ENCODE measurements at places on chromosomes 7 and 10.

GRCh38 chr10:68330852-68331454, 911 bp upstream of the HNRNPH3 start:
- peak; percentile 2 for DNase-seq

GRCh38 chr10:45064998-45065397, 64.3 kb downstream of the ZNF22 start:
- DNase-seq = no peak

DNA sequence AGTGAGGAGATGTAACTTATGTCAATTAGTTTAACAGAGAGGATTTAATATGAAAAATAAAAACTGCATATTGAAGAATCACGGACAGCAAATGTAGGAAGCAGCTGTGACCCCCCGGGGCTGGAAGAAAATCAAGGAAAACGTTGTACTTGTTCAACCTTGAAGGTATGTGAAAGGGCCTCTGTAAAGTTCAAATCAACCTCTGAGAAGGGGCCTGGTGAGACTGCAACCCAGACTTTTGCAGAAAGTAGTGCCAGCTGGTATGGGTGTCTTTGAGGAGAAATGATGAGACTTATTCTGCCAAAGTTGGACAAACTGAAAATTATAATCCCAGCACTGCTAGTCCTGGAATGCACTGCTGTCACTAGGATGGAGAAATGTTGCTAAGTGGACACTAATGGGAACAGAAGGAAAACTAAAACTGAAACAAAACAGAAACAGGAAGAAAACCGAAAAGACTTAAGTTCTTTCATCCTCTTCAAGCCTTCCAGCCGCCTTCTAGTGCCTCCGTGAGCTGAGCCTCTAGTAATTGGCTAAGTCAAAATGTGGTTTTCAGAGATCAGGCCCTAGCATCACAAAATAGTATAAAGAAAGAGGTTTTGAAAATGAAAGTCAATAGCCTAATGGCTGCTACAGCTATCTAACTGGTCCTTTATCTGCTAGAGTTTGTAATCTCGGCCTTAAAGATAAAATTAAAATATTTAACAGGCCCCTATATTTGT, 253.7 kb upstream of the SORCS1 start:
- no peak for DNase-seq

- DNase-seq = no peak
Observed at GRCh38 chr10:71225291-71226058, 13.1 kb downstream of the UNC5B start.

GRCh38 chr10:19245889-19246752, 197.5 kb downstream of the MALRD1 start:
- no peak for DNase-seq

DNA sequence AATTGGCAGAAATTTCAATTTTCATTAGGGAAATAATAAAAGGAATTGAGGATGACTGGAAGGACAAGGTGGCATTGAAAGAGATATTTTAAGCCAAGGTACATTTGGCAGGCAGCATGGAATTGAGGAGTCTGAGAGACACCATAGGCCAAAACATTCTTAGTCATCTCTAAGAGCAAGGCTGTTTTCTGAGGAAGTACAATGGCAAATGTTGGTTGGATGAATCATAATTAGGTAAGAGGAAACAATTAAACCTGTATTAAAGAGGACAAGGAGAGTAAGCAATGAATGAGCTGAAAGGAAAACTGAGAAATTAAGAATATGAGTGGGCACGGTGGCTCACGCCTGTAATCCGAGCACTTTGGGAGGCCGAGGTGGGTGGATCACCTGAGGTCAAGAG, 86.3 kb downstream of the MRPL32 start:
- DNase-seq = no peak

DNA sequence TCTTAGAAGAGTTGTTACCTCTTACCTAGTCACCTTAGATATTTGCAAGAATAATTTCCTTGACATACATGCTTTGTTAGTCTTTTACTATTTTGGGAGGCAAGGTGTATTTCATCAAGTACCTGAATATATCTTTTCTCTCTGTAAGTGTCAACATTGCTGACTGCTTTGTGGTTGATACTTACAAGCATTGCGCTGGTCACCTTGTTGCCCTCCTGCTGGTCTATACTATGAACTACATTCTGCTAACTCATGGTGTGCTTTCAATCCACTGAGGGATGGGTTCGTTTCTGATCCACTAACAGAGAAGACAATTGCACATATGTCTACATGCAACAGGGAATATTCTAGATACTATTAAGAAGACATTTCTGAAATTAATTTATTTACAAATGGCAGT, 837.8 kb upstream of the COBL start:
- no peak for DNase-seq

DNA sequence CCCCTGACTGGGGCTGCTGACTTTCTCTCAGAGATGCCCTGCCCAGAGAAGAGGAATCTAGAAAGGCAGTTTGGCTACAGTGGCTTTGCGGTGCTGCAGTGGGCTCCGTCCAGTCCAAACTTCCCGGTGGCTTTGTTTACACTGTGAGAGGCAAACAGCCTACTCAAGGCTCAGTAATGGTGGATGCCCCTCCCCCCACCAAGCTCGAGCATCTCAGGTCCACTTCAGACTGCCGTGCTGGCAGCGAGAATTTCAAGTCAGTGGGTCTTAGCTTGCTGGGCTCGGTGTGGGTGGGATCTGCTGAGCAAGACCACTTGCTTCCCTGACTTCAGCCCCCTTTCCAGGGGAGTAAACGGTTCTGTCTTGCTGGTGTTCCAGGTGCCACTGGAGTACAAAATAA, 734.5 kb upstream of the LRRN3 start:
- DNase-seq = no peak

DNA sequence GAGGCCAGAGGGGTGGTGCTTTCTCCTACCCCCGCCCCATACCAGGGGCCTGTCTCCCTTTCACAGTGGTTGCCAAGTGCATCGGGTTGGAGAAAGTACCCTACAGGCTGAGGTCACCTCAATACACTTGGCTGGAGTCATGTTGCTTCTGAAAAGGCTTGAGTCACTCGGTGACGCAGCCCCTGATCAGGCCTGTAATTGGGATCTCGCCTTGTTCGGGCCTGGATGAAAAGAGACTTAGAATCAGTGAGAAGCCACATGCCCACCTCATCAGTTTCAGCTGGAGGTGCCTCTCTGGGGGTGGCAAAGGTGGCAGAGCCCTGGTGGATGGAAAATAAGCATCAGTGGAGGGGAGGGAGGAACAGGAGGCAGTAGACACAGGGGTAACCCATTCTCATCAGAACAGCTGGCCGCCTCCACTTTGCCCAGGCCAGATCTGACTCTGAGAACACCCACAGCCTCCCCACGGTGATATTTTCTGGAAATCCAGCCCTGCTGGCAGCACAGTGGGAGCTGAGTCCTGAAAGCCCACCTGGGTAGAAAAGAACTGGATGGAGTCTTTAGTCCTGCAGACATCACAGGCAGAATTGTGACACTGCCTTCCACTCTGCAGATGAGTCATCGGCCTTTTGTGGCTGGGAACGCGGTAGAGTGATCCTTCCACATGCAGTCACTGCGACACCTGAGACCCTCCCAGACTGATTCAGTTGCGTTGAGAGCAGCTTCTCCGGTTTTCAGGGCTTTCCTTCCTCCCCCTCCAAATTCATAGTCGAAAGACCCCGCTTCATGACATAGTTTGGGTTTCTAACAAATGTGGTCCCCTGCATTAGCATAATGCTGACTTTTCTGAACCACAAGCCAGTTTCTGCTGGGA, 108.0 kb downstream of the GRK5 start:
- DNase-seq = peak; percentile 62

GRCh38 chr7:89232-90019, 102.9 kb upstream of the FAM20C start:
- no peak for DNase-seq

DNA sequence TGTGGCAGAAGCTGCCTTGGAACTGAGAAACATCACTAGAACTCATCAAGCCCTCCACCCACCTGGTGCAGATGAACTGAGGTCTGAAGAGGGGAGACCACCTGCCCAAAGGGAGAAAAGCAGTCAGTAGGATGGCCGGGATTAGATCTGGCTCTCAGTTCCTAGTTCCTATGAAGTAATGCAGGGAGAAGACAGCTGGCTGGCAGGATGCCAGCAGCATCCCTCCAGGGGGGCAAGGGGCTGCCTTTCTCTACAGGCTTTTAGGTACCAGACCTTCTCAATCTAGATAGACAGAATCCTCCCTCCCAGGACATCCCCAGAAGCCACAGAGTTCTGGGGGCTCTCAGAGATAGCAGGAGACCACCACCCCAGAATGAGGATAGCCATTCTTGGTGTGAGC, 7.8 kb downstream of the CRHR2 start:
- no peak for DNase-seq

- no peak for DNase-seq
Observed at GRCh38 chr10:11396311-11396955, 215.0 kb downstream of the USP6NL start.

DNA sequence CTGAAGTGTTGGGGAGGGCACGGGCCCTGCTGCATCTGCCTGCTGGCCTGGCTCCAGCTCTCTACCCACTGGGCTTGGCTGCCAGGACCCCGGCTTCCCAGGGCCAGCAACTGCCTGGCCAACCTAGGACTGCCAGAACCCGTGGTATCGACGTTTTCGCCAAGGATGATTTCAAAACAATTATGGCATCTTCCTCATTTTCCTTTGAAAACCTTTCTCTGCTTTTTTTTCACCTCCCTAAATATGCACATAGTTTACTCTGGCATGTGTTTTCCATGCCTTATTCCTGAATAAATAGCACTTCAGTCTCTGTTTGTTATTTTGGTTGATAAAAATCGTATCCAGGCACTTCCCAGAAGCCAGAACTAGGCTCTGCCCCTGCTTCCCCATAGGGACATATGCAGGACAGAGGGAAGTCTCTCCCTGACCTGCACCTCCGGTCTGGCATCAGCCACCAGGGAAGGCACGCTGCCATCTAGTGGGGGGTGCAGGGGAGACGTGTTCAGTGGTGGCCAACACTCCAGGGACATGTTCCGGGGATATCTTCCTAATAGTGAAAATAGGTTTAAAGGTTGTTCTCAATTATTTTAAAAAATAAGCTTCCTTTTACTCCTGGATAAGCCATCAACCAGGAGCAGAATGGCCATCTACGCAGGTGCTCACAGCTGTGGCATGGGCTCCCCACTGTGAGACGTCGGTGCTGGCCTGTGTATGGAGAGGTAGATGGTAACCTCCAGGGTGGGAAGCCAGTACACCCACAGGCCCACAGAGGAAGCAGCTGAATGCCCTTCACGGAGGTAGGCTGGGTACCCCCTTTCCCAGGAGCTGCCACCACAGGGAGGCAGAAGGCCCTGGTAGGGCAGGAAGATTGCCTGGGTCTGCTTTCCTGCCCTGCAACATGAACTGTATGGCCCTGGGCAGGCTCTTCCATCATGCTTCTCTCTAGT, 30.7 kb upstream of the ANTXRL start:
- DNase-seq = no peak

GRCh38 chr10:89515031-89515841, 20.2 kb downstream of the SLC16A12 start:
- no peak for DNase-seq

DNA sequence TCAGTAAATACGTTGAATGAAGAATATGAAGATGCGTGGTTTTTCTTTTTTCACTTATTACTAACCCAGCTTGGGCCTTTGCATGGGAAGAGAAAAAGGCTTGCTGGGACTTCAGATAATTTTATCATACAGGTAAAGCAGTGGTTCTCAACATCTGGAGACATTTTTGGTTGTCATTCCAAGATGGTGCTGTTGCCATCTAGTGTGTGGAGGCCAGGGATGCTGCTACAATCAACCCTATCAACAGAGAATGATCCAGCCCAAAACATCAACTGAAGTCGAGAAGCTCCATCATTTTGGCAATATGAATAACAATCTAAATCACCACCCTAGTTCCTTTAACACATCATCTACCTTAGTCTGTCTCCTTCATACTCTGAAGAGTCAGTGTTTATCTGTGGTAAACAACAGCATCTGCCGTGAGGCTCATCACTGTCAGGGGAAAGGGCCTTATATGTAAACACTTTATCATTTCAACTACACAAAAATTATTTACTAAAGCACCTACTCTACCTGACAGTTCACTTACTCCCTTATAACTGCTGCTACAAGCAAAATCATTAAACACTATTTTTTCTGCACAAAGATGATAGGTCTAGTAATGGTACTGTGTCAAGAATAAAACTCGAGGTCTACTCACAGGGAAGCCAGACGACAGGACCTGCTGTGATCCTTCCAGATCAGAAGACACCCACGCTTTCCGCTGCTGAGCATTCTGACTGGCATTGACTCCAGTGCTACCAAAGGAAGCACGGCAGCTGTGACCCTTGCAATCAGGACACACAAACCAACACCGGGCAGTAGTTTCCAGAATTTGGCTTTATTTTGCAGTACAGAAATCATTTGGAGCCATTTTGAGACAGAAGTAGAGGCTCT, 48.6 kb downstream of the GDI2 start:
- DNase-seq = no peak

GRCh38 chr7:132280335-132280734, 295.9 kb downstream of the PLXNA4 start:
- no peak for DNase-seq

- no peak for DNase-seq
Observed at GRCh38 chr10:11604865-11605650, 6.4 kb downstream of the USP6NL start.

GRCh38 chr7:141304291-141304690, 230.4 kb downstream of the TMEM178B start:
- no peak for DNase-seq

DNA sequence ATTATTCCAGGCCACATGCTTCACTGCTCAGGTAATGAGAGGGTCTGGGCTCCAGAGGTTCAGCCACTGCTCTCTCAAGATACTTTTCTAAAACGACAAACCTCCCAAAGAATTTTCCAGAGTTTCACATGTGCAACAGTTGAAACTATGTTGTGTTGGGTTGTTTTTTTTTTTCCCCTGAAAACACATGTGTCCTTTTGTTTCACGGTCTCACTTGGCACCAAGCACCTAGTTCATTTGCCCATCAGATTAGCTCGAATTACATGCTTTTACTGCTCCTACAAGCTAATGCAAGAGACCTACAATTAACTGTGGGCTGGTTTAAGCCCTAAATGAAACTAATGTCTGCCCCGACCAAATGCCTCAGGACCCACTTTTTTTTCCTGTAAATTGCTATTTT, 313.3 kb downstream of the FGFR2 start:
- no peak for DNase-seq

GRCh38 chr7:125661006-125661405, 731.4 kb upstream of the POT1 start:
- no peak for DNase-seq

- no peak for DNase-seq
Observed at GRCh38 chr7:7959979-7960670, 8.5 kb upstream of the GLCCI1 start.

DNA sequence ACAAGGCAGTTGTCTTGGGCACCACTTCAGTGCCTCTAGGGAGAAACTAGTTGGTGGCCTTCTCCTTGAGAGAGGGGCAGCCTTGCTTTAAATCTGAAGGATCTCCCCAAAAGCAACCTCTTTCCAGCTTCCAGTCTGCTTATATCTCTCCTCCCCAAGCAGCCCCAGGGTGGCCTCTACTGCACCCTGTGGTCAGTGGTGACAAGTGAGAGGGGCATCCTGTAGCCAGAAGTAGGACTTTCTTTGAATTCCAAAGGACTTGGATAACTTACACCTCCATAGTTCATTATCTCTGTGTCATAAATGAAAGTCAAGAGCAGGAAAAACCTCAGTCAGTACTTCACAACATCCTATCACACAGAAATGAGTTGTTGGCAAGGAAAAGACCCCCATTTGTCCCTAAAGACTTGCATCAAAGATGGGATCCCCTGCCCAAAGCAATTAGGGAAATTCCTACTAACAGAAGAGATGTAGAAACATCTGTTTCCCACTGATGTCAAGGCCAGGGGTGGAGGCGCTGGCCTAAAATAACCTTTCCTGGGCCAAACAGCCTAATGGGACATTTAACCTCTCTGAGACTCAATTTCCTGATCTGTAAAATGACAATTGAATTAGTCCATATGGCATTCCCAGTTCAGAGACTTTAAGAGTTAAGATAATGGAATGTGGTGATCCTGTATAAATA, 44.0 kb upstream of the ANKRD1 start:
- no peak for DNase-seq
